GM13976 (cell line): ENCODE measurements at places on chromosomes 4 and X.

- DNase-seq: no peak
These were observed 19.5 kb upstream of the GALNTL6 start for GRCh38 chr4:171793723-171794122.

GRCh38 chr4:55947912-55948725 is 626 bp upstream of the CEP135 start:
- peak; percentile 55 for DNase-seq

DNA sequence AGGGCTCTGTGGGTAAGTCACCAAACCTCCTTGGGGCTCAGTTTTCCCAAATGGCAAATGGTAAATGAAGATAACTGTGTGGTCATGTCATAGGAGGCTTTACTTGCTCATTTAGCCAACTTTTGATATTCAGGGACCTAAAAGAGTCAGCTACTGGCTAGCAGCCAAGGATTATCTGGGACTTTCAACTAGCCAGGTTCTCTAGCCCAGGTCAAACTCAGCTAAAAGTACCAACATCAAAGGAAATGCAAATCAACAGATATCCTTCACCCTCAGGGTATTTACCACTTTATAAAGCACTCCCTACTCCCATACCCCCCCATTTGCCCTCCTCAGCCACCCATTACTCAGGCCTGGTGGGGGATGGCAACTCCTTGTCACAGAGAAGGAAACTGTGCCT is 7.5 kb downstream of the AMER1 start:
- no peak for DNase-seq

- DNase-seq: no peak
These were observed 17.6 kb downstream of the SH3RF1 start for GRCh38 chr4:169253113-169253671.

GRCh38 chr4:10295301-10295700 is 161.9 kb downstream of the ZNF518B start:
- DNase-seq: no peak

GRCh38 chrX:3136161-3136961 is 95.1 kb downstream of the ARSF start:
- DNase-seq: no peak

DNA sequence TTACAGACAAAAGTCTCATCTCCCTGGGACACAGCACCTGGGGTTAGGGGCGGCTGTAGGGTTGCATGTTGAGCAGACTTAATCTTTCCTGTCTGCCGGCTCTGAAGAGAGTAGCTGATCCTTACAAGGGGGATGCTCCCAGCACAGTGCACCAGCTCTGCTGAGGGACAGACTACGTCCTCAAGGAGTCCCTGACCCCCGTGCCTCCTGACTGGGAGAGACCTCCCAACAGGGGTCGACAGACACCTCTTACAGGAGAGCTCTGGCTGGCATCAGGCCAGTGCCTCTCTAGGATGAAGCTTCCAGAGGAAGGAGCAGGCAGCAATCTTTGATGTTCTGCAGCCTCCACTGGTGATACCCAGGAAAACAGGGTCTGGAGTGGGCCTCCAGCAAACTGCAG is 506.0 kb upstream of the FMR1 start:
- DNase-seq: no peak

DNA sequence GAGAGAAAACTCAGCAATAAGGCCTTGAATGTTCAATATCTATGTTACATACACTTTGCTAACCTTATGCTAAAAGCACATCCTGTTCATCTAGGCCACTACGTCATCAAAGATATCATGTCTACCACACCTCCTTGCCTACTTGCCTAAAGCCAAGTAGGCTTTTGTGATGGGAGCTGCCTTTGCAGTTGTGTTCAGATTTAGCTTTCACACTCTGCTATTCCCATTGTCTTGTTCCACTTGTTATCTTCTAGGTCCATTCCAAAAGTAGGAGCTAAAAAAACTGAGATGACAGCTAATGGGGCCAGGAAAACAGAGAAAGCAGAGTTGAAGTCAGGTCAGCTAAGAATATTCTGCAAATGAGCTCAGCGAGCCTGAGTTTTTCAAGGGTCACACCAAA is 153.6 kb upstream of the EDNRA start:
- DNase-seq: no peak

DNA sequence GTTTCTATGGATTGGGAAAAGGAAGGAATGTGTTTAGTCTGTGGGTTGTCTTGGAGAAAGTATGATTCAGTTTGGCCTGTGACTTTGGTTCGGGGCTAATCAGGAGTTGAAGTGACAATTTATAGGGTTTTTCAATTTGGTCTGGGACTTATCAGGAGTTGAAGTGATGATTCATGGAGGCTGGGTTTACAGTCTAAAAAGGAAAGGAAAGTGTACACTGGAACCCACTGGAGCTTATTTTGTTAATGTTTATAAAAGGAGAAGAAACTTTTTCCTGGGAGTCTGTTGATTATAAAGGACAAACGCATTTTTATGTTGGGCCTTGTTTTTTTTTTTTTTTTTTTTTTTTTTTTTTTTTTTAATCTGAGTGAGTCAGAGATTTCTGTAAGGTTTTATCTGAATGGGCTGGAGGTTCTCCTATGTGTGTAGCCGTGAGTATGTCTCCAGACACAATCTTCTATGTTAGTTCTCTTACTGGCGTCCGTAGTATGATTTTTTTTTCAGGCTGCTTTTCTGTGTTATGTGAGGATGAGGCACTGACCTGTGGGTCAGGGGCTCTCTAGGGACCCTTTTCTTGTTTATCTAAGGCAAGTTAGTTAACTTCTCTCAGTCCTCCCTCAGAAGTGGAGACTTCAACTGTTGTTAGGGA is 33.0 kb upstream of the RAB9B start:
- no peak for DNase-seq

DNA sequence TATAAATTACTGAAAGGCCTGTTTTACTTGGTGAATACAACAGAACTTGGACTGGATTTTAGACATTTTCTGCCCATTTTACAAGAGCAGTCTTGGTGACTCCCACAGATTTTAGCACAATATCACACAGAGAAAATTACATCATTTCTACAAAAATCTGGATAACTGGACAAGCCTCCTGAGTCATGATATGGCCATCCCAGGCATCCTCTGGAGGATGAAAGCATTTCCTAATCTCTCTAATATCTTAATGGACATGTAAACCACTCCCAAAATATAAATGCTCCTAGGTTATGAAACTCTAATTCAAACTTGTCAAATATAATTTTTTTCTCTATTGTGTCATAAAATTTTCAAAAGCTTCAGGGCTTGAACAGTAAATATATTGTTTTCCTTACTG is 1170.8 kb upstream of the PCDH7 start:
- DNase-seq: no peak

DNA sequence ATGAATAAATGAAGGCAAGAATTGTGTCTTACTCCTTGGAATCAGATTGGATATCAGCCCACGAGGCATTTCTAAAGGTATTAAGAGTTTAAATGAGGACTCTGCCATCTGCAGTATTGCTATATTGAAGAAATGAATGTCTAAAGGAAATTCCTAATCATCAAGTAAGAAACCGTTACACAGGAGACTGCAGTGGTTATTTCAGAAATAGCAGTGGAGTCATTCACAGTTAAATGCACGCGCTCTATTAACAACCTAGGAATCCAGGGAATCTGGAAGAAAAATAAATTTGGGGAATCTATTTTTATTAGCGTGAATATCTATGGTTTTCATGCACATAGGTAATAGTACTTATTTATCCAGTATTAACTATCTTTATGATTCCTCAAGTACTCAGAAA is 334.2 kb downstream of the TENM3 start:
- no peak for DNase-seq

- no peak for DNase-seq
These were observed 152.3 kb upstream of the MAD2L1 start for GRCh38 chr4:120218981-120219380.

DNA sequence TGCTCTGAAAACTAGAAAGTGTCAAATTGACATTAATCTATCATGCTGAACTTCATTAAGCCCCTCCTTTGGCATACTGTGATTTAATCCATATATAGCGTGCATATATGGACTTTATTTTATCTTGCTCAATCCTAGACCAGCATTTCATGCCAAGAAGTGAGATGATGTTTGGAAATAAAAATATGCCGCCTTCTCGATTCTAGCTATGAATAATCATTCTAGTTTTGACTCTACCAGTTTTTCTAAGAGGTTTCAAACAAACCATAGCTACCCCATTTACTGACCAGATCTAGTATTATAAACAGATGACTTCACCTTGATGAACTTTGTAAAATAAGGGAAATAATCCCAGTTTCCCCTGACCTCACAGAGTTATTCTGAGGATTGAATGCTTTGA is 95.0 kb downstream of the ARX start:
- peak; percentile 9 for DNase-seq

DNA sequence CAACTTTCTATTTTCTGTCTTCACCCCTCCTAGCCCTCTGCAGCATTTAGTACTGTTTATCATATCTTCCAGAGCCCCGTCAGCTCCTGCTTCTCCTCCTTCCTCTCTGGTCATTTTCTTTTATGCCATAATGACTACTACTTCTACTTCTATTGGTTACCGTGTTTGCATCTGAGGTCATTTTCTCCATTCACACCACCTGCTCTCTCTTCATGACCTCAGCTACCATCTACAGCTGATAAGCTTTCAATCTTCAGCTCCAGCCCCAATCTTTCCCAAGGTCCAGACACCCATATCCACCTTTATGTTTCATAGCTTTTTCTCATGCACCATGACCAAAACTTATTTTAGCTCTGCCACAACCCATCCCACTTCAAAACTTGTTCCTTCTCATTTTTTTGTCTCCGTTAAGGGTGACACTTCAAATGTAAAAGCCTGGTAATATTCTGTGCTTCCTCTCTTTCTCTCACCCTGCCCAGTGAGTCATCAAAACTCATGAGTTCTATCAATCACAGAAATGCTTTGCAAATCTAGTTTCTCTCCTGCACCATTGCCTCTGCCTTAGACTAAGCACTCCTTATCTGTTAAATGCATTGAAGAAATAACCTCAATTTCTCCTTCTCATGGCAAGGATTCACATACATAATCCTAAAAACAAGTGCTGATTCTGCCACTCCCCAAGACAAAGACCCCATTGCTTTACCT is 71.3 kb upstream of the IQCM start:
- no peak for DNase-seq

DNA sequence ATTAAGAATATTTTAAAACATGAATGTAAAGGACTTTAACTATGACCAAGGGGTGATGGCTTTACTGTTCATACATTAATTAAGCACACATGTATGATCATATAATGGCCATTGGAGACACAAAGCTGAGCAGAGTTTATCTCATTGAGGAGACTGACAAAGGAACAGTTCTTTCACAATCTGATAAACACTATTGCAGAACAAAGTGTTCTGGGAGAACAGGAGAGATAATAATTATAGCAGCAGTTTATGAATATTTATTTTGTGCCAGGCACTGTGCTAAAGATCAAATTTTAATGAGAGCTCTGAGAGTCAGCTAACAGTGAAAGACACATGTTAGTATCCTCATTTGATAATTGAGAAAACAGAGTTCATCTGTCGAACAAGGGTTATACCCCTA is 242.4 kb upstream of the NR3C2 start:
- DNase-seq: no peak

GRCh38 chrX:64427281-64427680 is 32.0 kb upstream of the MTMR8 start:
- no peak for DNase-seq

DNA sequence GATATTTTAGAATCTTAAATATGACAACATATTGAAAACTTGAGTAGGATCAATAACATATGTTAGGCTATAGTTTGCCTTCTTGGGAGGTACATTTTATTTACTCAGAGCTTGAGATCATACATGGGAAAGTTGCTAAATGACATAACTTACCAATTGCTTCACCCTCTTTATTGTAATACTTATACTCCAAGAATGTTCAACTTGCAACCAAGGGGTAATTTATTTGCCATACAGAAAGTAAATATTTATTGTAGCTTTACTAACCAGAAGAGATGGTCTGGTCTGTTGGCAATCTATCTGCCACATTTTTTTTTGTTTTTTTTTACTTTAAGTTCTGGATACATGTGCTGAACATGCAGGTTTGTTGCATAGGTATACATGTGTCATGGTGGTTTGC is 426.6 kb downstream of the ARHGAP24 start:
- DNase-seq: no peak

DNA sequence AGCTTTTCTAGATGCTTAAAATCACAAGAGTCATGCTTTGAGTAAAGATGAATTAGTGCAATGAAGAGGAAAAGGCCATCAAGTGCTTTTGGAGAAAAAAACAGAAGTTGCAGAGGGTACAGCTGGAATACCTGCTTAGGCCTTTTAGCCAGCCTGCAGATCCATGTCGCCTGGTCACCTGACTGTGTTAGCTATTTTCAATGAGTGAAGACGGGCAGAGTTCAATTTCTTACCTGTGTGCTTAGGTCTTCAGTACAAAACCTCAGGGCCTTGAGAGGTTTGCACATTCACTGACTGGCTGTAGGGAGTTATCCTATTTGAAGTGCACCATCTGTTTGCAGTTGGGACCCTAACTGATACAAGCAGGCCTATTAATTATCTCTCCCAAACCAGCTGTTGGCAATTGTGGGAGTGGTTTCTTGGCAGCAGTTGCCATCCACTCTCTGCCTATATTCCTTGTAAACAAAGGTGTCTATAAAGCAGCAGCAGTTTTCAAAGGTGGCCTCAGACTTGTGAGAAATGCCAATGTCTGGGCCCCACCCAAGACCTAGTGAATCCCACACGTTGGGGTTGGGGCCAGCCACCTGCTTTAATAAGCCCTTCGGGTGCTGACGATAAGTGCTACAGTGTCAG is 16.3 kb upstream of the FAT1 start:
- DNase-seq: no peak

- no peak for DNase-seq
These were observed 15.3 kb upstream of the SLC10A4 start for GRCh38 chr4:48467891-48468290.

- DNase-seq: peak; percentile 29
These were observed 1025.5 kb downstream of the RPA4 start for GRCh38 chrX:97909245-97909644.
